CD4-positive, alpha-beta memory T cell (primary cell): ENCODE measurements at places on chromosomes 7 and 10. TPM values are rescaled to one million over a fixed set of nuclear protein-coding genes. Genes with fewer than 3 reads are reported as not detected.

The VWC2 gene
- total RNA-seq, result not detected

GRCh38 chr7:155948423-155948822 is 136.2 kb upstream of the SHH start:
- no peaks in the 10 kb centered on the region for H3K4me1 ChIP-seq
- H3K27me3 ChIP-seq, result no peaks in the 10 kb centered on the region
- no peaks in the 10 kb centered on the region for H3K36me3 ChIP-seq
- H3K4me3 ChIP-seq, result no peak overlapping the region
- no peak overlapping the region for H3K27ac ChIP-seq

DNA sequence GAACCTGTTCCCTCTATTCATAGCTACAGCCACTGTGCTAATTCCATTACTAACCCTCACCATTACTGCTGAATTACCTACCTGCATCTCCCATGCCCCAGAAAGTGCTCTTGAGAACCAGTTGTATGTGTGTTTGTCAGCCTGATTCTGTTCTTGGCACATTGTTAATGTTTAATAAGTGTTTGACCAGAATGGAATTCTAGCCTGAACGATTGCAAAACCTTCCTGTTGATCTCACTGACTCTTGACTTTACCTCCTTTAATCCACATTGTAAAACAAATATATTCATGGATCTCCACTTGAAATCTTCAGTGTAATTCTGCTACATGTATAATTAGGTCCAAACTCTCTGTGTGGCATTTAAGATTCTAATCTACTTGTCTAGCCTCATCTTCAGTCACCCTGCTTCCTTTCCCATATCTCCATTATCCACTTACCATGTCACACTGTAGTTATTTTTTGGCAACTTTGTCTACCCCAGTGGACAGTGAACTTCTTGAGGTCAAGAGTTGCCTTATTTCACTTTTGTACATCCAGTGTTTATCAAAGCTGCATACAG is 4.9 kb downstream of the ZNF277 start:
- H3K36me3 ChIP-seq, result no peaks in the 10 kb centered on the region
- no peak for DNase-seq
- no peak overlapping the region for H3K27ac ChIP-seq
- H3K4me1 ChIP-seq, result peaks cover 8% of the 10 kb centered on the region
- H3K4me3 ChIP-seq, result no peak overlapping the region

- no peaks in the 10 kb centered on the region for H3K27me3 ChIP-seq
- H3K4me3 ChIP-seq, result no peak overlapping the region
- H3K4me1 ChIP-seq, result no peaks in the 10 kb centered on the region
- no peak overlapping the region for H3K27ac ChIP-seq
Measured at GRCh38 chr7:48627164-48627563, 297.2 kb upstream of the CDC14C start.

DNA sequence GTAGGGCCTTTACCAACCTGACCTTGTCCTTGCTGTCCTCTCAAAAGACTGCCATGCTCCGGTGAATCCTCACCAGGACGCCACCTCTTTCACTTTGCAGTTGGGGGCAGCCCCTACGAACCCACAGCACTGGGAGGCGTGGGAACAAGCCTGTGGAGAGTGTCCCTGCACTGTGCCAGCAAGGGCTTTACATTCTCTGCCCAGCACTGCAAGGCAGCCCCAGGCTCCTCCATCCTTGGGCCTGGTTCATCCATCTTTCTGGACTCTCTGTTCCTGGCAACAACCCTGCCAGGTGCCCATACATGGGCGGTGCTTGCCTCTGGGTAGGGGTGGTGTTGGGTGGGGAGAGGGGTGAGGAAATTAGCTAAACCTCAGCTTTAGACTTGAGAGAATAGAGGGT is 1.4 kb downstream of the CHAT start:
- no peak overlapping the region for H3K4me3 ChIP-seq
- no peak for DNase-seq
- H3K36me3 ChIP-seq, result no peaks in the 10 kb centered on the region
- peaks cover 9% of the 10 kb centered on the region for H3K27me3 ChIP-seq
- H3K4me1 ChIP-seq, result no peaks in the 10 kb centered on the region

The CPA1 gene
- total RNA-seq, result not detected

DNA sequence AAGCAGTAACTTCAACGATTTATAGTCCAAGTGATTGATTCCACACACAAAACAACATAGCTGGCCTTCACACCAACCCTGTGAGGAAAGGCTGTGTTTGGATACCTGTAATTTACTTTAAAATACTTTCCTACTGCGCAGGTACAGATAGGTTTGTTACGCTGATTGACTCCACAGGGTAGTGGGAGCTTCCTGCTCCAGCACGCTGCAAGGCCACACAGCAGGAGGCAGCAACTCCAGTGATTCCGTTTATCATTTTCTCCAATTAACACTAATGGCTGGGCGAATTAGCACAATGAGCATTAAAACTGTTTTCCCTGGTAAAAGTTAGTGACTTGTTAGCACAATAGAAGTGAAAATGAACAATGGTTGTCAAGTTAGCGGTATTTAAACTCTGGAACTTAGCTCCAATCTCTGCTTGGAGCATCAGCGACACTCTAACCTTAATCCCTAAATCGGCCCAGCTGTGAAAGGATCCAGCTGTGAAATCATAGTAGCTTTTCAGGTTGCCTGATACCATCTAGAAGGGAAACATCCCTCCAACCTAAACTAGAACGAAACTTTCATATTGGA is 959 bp downstream of the DCLRE1C start:
- H3K27ac ChIP-seq, result peak overlapping the region; percentile 73
- H3K4me3 ChIP-seq, result peak overlapping the region; percentile 92
- DNase-seq, result no peak
- H3K27me3 ChIP-seq, result no peaks in the 10 kb centered on the region

- no peak overlapping the region for H3K4me3 ChIP-seq
- no peak for DNase-seq
- peaks cover 100% of the 10 kb centered on the region for H3K4me1 ChIP-seq
- peak overlapping the region; percentile 62 for H3K27ac ChIP-seq
- no peaks in the 10 kb centered on the region for H3K27me3 ChIP-seq
Measured at GRCh38 chr10:80498078-80498832, 39.4 kb upstream of the SH2D4B start.

- no peak for DNase-seq
- H3K4me1 ChIP-seq, result no peaks in the 10 kb centered on the region
- H3K27ac ChIP-seq, result no peak overlapping the region
- H3K4me3 ChIP-seq, result no peak overlapping the region
Measured at GRCh38 chr7:81761031-81761430, 8.8 kb downstream of the HGF start.

- H3K4me3 ChIP-seq, result no peak overlapping the region
- no peaks in the 10 kb centered on the region for H3K4me1 ChIP-seq
- no peaks in the 10 kb centered on the region for H3K36me3 ChIP-seq
- H3K27ac ChIP-seq, result no peak overlapping the region
Measured at GRCh38 chr10:66832781-66833422, 92.9 kb upstream of the LRRTM3 start.

The ATP6V1F gene
- 75.5 TPM for total RNA-seq

The ENTPD1 gene
- 1.9 TPM for total RNA-seq

DNA sequence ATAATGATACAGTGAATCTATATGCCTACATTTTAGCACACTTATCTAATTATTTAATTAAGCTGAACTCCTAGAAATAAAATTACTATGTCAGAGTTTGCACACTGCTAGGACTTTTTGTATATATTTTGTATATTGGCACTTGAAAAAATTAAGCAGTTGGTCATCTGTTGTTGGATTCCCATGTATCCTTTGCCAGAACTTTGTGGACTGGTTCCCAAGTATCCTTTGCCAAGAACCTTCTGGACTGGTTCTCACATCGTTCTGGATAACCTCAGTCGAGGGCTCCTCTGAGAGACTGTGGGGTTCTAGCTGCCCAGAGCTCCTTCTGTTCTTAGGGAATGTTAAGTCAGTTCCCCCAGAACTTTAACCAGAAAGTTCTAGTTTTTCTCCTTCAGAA is 108.8 kb upstream of the IFRD1 start:
- peaks cover 3% of the 10 kb centered on the region for H3K36me3 ChIP-seq
- DNase-seq, result no peak

The ZNF727 gene
- 0.25 TPM for total RNA-seq

The PON1 gene
- not detected for total RNA-seq

GRCh38 chr7:127391591-127392181 is 822 bp downstream of the ZNF800 start:
- H3K4me1 ChIP-seq, result peaks cover 53% of the 10 kb centered on the region
- no peaks in the 10 kb centered on the region for H3K27me3 ChIP-seq
- DNase-seq, result peak; percentile 72
- peak overlapping the region; percentile 94 for H3K4me3 ChIP-seq
- H3K36me3 ChIP-seq, result peaks cover 5% of the 10 kb centered on the region
- peak overlapping the region; percentile 90 for H3K27ac ChIP-seq

The GHRHR gene
- not detected for total RNA-seq

DNA sequence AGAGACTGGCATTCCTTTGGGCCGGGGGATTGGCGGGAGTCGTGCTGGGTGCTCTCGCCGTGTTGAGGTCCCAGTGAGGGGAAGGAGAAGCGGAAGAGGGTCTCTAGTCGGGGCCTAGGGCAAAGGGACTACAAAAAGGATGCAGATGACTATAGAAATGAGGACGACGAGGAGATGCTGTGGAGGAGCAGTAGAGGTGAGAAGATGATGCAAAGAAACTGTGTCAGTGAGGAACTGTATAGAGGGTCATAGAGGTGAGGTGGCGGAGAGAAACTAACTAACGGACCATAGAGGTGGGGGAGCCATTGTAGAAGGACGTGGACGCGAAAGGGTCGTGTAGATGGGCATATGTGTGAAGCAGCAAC is 324 bp downstream of the TWNK start:
- H3K4me1 ChIP-seq, result peaks cover 25% of the 10 kb centered on the region
- H3K4me3 ChIP-seq, result peak overlapping the region; percentile 91

GRCh38 chr10:128305601-128306345 is 179.6 kb upstream of the MKI67 start:
- H3K4me1 ChIP-seq, result no peaks in the 10 kb centered on the region
- DNase-seq, result no peak
- no peaks in the 10 kb centered on the region for H3K36me3 ChIP-seq
- no peaks in the 10 kb centered on the region for H3K27me3 ChIP-seq
- H3K4me3 ChIP-seq, result no peak overlapping the region

- H3K4me3 ChIP-seq, result no peak overlapping the region
- H3K36me3 ChIP-seq, result no peaks in the 10 kb centered on the region
- DNase-seq, result no peak
- no peaks in the 10 kb centered on the region for H3K27me3 ChIP-seq
Measured at GRCh38 chr7:112371701-112372100, 78.6 kb upstream of the IFRD1 start.

DNA sequence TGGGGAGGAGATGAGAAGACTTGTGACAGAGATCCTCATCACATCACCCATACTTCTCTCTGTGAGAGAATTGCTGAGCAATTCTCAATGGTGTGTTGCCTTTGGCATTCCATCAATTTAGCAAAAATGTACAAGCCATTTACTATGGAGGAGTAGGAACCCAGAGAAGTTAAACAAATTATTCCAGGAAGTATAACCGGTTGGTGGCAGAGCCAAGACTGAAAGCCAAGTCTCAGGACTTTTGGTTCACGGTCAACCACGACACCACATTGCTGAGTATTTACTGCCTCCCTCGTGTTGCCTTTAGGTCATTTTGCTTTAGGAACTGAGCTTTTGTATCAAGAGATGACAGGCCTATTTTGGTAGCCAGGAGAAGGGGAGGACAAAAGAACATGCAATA is 88.0 kb upstream of the ELMO1 start:
- no peaks in the 10 kb centered on the region for H3K36me3 ChIP-seq
- H3K27ac ChIP-seq, result no peak overlapping the region
- peaks cover 13% of the 10 kb centered on the region for H3K27me3 ChIP-seq
- DNase-seq, result no peak
- H3K4me1 ChIP-seq, result no peaks in the 10 kb centered on the region
- no peak overlapping the region for H3K4me3 ChIP-seq

GRCh38 chr10:111221682-111222480 is 145.1 kb downstream of the ADRA2A start:
- no peak overlapping the region for H3K27ac ChIP-seq
- H3K4me1 ChIP-seq, result no peaks in the 10 kb centered on the region
- no peaks in the 10 kb centered on the region for H3K36me3 ChIP-seq

GRCh38 chr10:6074489-6075301 is 12.5 kb upstream of the IL2RA start:
- no peak overlapping the region for H3K4me3 ChIP-seq
- no peak for DNase-seq
- no peak overlapping the region for H3K27ac ChIP-seq
- peaks cover 33% of the 10 kb centered on the region for H3K4me1 ChIP-seq
- no peaks in the 10 kb centered on the region for H3K27me3 ChIP-seq

DNA sequence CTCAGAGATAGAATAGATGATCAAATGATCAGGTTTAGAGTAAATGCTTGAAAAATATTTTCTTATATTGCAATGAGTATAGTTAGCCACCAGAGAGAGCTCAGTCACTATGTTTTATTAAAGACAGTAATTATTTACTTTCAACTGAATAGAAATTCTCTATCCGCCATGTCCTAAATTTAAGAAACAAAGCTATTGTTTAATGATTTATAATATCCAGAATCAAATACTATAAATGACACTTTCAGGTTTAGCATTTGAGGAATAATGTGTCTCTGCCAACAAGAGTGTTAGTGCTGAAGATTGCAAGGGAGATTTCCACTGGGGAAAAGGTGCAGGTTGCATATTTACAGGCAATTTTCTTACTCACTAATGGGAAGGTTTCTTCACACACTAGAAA is 184.7 kb downstream of the DGKB start:
- DNase-seq, result no peak
- H3K4me3 ChIP-seq, result no peak overlapping the region
- H3K27me3 ChIP-seq, result no peaks in the 10 kb centered on the region
- H3K36me3 ChIP-seq, result no peaks in the 10 kb centered on the region
- no peak overlapping the region for H3K27ac ChIP-seq

GRCh38 chr7:44184206-44184872 is 4.9 kb downstream of the GCK start:
- H3K4me1 ChIP-seq, result no peaks in the 10 kb centered on the region
- no peaks in the 10 kb centered on the region for H3K36me3 ChIP-seq
- DNase-seq, result no peak
- no peaks in the 10 kb centered on the region for H3K27me3 ChIP-seq
- no peak overlapping the region for H3K4me3 ChIP-seq
- no peak overlapping the region for H3K27ac ChIP-seq

- no peak overlapping the region for H3K27ac ChIP-seq
- no peaks in the 10 kb centered on the region for H3K4me1 ChIP-seq
- DNase-seq, result no peak
- H3K27me3 ChIP-seq, result no peaks in the 10 kb centered on the region
- H3K36me3 ChIP-seq, result no peaks in the 10 kb centered on the region
Measured at GRCh38 chr10:33900596-33900995, 566.1 kb upstream of the NRP1 start.

The LANCL2 gene
- 4.4 TPM for total RNA-seq

- DNase-seq, result no peak
- H3K4me3 ChIP-seq, result no peak overlapping the region
- H3K36me3 ChIP-seq, result no peaks in the 10 kb centered on the region
- H3K27ac ChIP-seq, result no peak overlapping the region
- H3K27me3 ChIP-seq, result no peaks in the 10 kb centered on the region
- no peaks in the 10 kb centered on the region for H3K4me1 ChIP-seq
Measured at GRCh38 chr7:139838876-139839275, 9.8 kb downstream of the TBXAS1 start.

The AP1S1 gene
- total RNA-seq, result 10.8 TPM
